ENCODE measurements at places on chromosomes 12 and 14.

DNA sequence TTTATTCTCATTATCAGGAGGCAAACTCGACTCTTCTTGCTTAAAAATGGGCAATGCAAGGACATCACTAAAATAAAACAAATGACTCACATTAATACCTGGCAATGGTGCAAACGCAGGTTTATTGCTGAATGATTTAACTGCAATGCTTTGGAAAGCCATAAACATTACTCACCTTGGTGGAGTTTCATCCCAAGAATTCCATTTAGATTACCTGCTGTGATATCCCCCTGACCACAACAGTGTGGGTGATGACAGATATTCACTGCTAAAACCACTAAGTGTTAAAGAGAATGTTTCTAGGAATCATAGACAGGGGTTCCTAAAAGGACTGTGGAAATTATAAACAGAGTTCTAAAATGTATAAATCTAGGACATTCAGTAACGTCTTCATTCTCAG is 35.3 kb upstream of the CSRNP2 start:
- peak; percentile 66 for DNase-seq

- DNase-seq, result no peak
Measured at GRCh38 chr12:88562846-88563582, 17.3 kb downstream of the KITLG start.

GRCh38 chr12:43973385-43973784 is 137.5 kb downstream of the TMEM117 start:
- no peak for DNase-seq

DNA sequence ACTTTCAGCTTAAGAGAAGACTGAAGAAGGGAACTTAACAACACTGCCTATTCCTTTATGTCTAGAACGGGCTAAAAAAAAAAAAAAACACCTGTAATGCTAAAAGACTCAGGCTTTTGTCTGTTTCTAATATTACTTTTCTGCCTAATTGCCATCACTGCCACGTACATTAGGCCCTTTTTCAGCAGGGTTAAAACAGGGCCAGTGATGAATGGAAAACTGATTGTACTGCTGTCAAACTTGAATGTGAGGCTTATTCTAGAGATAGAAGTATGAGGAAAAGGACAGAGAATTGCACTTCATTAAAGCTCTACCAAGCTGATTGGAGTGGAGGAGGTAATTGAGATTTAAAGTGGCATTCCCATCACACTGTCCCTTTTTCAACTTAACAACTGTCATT is 535.8 kb downstream of the PRKD1 start:
- no peak for DNase-seq

DNA sequence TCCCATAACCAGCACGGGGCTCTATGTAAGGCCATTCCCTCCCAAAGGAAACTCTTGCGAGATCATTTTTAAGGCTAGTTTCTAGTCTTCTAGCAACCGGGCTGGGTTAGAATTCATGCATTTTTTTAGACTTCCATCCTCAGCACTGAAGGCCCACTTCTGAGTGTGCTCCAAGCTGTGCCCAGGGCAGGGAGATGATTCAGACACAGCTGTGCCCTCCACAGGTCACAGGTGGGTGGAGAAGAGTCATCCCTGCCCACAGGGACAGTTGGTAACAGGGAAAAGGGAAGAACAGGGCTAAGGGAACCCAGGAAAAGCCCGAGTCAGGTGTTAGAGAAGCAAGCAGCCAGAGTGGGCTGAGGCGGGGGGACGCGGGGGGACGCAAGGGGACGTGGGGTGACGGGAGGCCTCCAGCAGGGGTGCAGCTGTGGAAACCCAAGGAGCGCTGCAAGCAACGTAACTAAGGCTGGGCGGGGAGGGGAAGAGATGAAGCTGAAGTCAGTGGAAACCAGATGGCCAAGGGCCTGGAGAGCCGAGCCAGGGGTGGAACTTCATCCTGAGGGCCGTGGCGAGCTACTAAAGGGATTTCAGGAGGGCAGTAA is 27.2 kb upstream of the PPP2R5C start:
- DNase-seq, result peak; percentile 22

DNA sequence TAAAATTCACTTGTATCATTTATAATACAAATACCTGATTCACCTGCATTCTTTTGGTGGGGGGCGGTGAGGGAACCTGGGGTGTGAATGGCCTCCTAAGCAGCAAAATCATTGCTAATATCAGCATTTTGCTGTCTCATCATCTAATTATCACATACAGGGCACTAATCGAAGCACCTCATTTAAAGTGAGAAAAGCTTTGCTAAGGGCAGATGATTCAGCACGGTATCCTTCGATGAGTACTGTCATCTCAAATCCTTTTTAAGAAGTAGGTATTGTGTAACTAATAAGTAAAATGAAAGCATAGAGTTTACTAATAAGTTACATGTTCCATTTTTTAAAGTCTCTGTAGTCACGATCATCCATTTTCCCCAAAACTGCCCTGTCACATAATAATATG is 278.1 kb upstream of the SOX5 start:
- no peak for DNase-seq

DNA sequence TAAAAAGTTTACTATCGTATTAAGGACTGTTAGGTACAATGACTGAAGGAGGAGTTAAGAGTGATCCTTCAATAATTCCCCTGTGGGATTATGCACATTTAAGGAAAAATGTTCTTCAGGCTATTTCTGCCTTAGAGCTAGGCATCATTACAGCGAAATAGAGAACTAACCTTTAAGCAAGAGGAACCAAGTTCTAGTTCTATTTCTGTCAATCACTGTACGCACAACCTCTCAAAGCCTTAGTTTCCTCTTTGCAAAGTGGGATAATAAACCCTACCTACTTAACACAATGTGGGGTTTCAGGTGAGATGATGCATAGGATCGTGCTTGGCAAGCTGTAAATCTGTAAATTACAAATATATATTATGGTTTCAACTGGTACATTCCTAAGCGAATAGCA is 15.4 kb downstream of the NTF3 start:
- no peak for DNase-seq

- no peak for DNase-seq
Measured at GRCh38 chr12:26971963-26972362, 33.7 kb downstream of the FGFR1OP2 start.

GRCh38 chr14:70646705-70647104 is 5.0 kb downstream of the TTC9 start:
- DNase-seq, result no peak

DNA sequence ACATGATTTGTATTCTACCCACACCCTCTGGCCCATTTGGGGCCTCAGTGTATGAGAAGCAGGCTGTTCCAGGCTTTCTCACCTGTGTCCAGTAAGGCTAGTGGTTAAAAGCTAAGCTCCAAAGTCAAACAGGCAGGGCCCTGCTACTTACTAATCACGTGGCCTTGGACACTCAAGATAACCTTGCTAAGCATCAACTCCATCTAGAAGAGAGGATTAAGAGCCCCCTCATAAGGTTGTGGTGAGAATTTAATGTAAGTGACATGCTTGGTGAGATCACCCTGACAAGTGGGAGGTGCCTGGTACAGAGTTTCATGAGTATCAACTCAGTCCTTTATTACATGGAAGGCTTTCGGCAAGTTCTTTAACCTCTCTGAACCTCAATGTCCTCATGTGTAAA is 17.8 kb downstream of the ACSM4 start:
- no peak for DNase-seq

DNA sequence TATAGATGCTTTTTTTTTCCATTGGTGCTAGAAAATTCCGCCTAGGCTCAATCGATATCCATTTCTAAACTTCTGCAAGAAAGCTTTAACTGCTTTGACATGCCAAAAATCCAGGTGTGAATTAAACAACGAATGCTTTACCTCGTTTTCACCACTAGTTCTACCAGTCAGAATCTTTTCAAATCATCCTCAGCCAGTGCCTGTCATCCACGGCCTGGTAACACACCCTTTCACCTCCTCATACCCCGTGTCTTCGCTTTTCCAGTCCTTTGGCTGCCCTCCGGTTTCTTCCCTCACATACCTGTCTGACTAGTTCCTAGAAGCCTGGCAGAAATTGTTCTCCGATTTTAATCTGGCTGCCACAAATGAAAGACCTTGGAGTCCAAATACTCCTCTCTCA is 1.4 kb upstream of the PHC1 start:
- no peak for DNase-seq
